ENCODE measurements at places on chromosomes 7 and 10.

DNA sequence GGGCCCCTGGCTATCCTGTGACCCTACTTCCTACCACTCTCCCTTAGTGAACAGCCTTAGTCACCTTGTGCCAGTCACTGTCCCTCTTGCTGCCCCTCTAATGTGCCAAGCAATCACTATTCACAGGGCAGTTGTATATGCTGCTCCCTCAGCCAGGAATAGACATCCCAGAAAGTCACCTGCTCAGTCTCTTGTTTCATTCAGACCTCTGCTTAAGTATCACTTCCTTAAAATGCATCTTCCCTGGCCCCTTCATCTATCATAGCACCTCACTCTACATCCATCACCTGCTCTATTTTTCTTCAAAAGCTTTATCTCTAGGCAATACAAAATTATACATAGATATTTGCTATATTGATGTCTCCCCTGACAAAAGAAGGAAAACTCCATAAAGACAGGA, 328.4 kb upstream of the NFE2L3 start:
- DNase-seq: no peak

GRCh38 chr10:97539523-97540200, 32.9 kb upstream of the ANKRD2 start:
- DNase-seq: no peak

- no peak for DNase-seq
These were observed 87.6 kb downstream of the ARMH3 start for GRCh38 chr10:101968286-101968939.

DNA sequence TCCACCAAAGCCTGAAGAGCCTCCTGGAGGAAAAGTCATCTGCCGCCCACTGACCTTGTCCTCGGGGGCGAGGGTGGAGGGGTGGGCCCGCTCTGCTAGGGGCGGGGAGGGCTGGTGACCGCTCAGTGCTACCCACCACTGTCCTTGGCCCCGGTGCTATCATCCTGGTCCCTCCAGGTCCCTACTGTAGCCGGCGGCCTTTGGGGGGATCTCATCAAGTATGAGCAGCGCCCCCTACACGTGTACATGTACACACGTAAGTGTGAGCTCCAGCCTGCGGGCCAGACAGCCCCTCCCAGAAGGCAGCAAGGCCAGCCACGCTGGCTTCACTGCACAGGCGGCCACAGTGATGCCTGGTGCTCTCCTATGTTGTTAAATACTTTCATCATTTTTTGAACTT, 19.6 kb downstream of the TTYH3 start:
- no peak for DNase-seq

DNA sequence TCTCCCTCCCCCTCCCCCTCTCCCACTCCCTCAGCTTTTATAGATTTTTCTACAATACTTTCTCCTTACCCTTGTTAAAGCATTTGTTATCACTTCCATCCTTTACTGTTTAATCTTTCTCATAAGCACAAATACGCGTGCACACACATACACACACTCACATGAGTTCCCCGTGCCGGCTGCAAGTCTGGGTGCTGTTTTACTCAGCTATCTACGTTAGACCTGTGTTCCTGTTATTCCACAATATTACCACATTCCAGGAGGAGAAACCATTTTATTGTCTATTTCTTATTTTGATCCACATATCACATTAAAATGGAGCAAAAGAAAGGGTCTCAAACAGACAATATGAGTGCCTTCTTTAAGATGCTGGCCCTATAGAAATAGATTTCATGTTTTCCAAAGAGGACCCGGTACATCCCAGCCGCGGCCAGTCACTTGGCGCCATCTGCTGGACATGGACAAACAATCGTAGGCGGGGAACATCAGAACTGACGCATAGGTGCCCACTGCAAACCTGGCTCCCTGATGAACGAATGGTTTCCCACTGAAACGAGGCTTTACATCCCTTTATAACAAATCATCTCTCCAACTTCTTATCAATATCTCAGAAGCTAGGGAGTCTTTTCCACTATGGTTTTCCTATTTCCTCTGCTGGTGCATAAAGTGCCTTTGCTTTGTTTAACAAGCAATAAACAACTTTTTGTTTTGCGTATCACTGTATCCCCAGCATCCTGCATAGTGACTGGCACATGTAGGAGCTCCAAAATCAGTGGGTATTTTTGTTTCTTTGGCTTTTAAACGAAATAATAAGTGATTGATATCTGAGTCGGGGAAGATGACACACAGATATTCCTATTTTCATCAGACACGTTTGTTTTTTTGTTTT, 25.2 kb upstream of the OPTN start:
- DNase-seq: peak; percentile 45

DNA sequence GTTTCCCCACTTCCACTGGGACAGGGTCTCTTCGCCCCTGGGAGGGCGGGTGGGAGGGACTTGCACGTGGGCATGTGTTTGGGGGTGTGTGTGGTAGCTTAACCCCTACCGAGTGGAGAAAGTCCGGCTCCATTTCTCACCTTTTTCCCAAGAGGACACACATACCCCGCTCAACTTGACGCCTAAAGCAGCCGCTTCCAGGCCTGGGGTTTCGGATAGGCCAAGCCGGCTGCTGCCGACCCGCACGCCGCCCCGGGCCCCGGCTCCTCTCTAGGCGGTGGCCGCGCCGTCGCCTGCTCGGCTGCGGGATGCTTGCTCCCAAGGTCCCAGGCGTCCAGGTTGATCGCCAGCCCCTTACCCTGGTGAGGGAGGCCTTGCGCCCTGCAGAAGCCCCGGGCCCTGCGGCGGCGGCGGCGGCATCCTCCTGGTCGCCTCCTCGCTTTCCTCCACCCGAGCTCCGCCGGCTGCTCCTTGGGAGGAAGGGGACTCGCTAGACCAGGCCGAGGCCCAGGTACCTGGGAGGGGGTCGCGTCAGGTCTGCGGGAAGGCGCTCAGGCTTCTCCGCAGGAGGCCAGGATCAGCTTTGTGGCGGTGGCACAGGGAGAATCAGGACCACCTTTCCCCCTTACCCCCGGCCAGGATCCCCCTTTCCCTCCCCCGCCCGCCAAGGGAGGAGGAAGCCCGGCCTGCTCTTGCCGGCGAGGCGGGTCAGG, 3.2 kb upstream of the GATA3 start:
- DNase-seq: no peak

DNA sequence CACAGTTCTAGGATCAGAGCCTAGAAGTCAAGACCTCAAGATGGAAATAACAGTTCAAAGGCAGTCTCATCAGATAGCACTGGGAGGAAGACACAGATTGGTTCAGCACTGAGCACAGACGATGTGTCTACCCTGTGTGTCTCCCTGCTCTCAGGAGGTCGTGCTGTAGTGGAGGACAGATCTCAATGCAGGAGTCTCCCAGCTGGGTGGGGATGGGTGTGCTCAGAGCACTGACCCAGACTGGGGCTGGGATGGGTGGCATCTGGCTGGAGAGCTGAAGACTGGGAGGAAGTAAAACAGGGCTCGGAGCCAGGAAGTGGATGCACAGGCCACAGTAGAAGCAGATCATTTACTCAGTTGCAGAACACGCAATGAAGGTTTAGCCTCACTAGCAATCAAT, 69.5 kb upstream of the GDF10 start:
- no peak for DNase-seq

- DNase-seq: no peak
These were observed 47.0 kb downstream of the TBATA start for GRCh38 chr10:70738006-70738760.

DNA sequence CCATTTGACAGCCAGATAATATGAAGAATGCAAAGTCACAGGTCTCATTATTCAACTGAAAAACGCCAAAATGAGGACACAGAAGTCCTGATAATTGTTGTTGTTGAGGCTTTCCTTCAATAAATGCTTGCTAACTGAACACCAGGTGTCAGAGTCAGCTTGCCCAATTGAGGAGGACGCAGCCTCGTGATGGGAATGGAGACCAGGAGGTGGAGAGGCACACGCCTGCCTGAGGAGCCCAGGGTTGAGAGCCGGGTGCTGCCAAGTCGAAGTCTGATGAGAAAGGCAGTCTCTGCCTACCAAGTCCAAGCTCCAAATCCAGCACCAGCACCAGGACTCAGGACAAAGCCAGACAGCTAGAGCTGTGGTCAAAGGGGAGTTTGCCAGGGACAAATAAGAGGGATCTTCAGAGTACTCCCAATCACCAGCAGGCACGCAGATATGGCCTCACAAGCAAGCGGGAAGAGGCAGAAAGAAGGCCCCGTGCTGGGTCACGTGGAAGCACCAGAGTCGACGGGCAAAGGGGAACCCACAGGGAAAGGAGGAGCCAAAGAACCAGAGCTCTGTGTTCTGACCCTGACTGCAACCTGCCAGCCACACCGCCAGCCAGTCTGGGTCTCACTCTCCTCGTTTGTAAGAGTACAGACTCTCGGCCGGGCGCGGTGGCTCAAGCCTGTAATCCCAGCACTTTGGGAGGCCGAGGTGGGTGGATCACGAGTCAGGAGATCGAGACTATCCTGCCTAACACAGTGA, 47.6 kb downstream of the VOPP1 start:
- no peak for DNase-seq

DNA sequence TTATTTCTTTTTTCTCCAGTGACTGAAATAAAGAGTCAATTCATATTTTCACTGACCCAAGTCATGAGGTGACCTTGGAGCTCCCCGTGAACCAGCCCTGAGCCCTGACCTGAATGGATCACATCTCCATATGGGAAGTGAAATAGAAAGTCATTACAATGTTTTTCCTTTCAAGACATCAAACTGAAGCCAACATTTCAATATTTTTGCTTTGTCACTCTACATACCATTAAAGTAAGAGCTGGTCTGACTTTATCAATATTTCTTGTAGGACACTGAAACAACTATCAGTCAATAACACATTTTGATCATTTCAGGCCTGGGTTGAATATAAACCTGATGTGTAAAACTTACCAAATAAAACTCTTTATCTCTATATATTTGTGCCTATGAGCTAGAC, 249.8 kb upstream of the PHF14 start:
- no peak for DNase-seq

- no peak for DNase-seq
These were observed 17.8 kb downstream of the TMEM209 start for GRCh38 chr7:130187360-130187759.

DNA sequence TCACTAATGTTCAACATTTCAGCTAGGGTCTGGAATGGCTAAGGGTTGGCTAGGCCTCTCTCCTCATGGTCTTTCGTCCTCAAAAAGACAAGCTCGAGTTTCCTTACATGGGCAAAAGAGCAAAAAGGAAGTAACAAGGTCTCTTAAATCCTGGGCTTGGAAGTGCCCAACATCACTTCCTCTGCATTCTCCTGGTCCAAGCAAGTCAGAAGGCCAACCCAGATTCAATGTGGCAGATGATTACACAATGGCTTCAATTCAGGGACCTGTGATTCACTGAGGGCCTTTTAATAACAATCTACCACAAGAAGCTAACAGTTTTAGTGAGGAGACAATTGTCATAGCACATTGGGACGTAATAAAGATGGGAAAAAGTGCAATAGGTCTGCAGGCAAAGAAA, 4.4 kb upstream of the NUP205 start:
- no peak for DNase-seq

GRCh38 chr7:107007007-107007891, 37.3 kb upstream of the PRKAR2B start:
- DNase-seq: no peak

DNA sequence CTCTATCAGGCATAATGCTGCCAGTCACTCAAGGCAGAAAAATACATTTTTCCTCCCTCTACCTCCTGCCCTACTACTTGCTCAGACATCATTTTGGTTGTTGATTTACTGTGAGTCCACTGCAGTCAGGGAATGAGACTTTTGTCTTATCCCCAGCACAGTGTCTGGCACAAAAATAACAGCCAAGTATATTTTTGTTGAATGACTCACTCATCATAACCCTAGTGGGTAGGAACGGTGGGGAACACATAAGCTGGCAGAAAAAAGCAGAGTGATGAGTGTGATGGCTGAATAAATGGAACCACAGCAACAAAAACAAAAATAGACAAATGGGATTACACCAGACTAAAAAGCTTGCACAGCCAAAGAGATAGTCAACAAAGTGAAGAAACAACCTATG, 65.8 kb upstream of the LAMB4 start:
- no peak for DNase-seq

- no peak for DNase-seq
These were observed 176.1 kb downstream of the PRKG1 start for GRCh38 chr10:51250278-51250920.

GRCh38 chr10:12372846-12373245, 23.5 kb downstream of the CAMK1D start:
- no peak for DNase-seq

- DNase-seq: no peak
These were observed 144.4 kb downstream of the ARID5B start for GRCh38 chr10:62045765-62046521.

DNA sequence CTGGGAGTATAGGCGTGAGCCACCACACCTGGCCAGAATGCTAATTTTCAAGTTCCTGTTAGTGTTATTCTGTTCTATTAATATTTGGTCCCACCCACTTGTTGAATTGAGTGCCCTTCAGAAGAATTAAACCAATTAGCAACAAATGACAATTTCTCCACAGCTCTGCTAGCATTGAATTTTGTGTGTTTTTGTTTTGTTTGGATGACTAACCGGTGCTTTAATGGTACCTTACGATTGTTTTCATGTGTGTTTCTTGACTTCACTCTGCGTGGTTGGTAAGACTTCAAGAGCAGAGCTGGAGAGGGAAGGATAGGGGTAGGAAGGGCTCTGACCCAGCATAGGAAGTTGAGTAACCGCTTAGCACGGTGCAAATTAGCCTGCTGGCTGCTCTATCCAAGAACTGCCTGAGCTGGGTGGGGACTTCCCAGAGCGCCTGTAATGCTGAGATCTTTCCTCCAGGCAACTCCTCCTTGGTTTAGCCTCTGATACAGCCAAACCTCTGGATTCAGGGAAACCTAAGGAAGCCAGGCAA, 4.6 kb downstream of the ARPC1B start:
- no peak for DNase-seq

DNA sequence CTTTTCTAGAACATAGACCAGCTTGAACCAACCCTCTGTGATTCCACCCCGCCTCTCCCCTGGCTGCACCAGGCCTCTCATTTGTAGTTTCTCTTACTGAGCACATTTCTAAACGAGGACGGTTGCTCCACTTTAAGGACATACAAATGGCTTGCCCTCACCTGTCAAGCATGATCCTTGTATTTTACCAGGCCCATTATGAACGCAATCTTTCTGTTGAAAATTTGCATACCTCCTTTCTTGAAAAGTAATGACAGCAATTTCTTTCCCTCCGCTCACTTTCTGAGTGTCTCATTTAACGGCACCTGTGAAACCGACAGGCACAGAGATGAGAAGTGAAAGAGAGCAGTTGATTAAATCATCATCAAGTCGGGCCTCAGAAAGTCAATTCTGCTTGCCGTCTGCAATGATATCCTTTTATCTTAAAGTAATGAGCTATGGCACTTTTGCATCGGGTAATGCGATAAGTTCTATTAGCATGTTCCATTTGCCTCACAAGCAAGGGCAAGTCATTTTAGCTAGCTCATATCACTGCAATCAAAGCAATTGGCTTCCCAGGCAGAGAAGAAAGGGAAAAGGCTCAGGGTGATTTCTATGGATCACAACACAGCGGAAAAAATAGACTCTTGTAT, 705.6 kb upstream of the GALNT17 start:
- no peak for DNase-seq

DNA sequence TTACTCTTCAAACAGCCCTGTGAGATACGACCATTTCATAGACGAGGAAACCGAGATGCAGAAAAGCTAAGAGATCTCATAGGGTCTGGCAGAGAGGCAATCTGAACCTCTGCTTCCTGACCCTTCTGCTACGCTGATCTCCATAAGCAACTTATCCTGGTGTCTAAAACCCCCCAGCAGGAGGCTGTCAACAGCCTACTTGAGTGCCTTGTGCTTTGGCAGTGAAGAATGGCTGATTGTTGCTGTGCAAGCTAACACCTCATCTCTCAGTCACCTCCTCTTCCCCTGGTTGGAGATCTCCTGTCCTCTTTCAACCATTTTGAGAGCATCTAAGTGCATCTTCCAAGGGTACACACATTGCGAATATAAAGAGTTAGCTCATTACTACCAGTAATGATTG, 86.2 kb downstream of the AOAH start:
- no peak for DNase-seq
